ENCODE measurements at places on chromosomes 2 and 18.

DNA sequence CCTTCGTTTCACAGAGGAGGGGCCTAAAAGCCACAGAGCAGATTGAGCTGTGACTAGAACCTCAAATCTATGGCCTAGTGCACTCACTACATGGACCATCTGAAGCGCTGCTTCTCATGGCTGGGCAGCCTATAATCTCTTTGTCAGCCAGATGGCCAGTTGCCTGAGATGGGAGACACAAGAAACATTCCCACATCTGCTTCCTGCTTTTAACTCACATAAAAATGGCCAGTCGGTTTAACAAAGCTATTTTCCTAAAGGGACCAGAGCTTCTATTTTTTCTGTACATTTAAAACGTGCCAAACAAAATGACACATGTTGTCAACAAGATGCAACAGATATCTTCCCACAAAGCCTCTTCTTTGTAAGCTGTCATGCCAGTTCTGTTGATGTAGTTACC lies 173.8 kb downstream of the GFPT1 start:
- DNase-seq: no peak

DNA sequence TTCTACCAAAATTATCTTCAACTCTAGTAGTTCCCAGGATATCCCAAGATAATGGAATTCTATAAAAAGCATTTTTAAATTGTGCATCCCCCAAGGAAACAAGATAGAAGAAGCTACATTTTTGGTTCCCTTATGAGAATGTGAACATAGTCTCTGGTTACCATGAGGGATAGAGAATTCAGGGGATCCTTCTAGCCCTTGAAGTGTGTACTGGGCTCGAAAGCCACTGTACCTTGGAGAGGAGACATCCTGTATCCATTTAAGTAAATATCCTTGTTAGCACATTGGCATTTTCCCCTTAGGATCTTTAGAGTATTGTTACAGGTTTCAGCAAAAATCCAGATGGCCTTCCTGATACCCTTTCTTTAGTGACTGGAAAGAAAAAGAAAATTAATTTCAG lies 228.5 kb downstream of the RTP5 start:
- no peak for DNase-seq

GRCh38 chr2:216619411-216620393 lies 13.5 kb upstream of the IGFBP2 start:
- no peak for DNase-seq

- no peak for DNase-seq
Observed at GRCh38 chr2:220855296-220855695, 716.8 kb downstream of the EPHA4 start.

GRCh38 chr2:49416252-49416651 lies 261.9 kb upstream of the FSHR start:
- DNase-seq: no peak

- DNase-seq: no peak
Observed at GRCh38 chr2:8627019-8627691, 54.7 kb upstream of the ID2 start.

DNA sequence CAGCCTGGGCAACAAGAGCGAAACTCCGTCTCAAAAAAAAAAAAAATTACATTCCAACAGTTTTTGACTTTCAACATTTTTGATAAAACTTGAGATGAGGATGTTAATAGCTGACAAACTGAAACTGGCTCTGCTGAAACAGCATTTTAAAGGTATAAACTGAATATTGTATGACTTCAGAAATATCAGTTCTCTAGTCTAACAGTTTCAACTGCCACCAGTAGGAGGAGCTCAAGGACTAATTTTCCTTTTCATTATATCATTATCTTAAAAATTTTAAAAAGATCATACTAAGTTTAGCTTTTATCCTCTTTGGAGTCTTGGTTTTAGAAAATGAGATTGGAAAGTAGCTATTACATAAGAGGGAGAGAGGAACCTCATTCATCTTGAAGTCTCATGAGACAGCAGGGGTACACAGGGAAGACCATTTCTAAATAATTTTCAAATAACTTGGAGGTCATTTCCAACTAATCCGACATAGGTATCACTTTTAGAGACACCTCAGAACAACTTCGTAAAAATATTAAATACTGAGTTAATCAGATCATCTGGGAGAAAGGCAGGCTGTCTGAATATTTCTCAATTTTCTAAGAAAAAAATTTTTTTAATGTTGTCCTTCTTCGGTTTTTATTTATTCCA lies 37.6 kb upstream of the MCM6 start:
- DNase-seq: no peak

DNA sequence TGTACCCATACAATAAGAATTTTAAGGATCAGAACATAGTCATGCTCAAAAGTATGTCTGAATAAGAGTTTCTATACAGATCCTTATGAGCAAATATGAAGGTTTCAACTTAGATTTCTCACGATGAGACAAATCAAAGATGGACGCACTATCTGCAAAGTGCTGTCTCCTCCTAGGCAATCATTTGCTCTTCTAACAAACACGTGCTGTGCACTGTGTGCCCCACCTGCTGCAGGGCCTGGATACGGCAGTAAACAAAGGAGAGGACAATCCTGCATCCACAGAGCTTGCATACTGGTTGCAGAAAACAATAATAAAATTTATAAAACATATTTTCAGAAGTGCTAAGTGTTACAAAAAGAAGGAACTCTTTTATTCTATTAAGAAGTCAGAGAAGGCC lies 39.9 kb upstream of the KIDINS220 start:
- no peak for DNase-seq

GRCh38 chr18:8011906-8012305 lies 444.8 kb downstream of the PTPRM start:
- no peak for DNase-seq

Measured in stimulated activated CD4-positive, alpha-beta T cell treated with anti-CD3 and anti-CD28 coated beads, Interleukin-15, amount 100 ng/mL, for 1 hour (primary cell).